ENCODE measurements at places on chromosomes 2 and 18.

GRCh38 chr18:49174478-49174877 is 223.7 kb upstream of the SMAD7 start:
- DNase-seq, result peak; percentile 76

DNA sequence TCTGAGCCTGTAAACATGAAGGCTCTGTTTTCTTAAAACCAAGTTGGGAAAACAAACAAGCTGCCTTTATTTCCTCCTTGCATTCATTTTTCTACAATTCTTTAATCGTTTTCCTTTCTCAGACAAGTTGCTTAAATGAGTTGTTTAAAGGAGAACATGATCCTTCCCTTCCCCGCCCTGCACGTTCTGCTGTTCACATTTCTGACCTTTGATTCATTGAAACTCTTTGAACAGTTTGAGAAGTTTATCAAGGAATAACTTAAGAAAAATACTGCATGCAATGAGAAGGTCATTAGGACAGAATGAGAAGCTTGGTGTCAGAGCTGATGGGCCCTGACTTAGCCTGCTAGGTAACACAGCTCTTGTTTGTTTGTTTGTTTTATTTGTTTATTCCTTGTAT is 181.6 kb downstream of the PARD3B start:
- no peak for DNase-seq

GRCh38 chr2:21480162-21480561 is 356.4 kb downstream of the TDRD15 start:
- no peak for DNase-seq

GRCh38 chr2:4553241-4553640 is 849.9 kb downstream of the DCDC2C start:
- DNase-seq, result no peak

DNA sequence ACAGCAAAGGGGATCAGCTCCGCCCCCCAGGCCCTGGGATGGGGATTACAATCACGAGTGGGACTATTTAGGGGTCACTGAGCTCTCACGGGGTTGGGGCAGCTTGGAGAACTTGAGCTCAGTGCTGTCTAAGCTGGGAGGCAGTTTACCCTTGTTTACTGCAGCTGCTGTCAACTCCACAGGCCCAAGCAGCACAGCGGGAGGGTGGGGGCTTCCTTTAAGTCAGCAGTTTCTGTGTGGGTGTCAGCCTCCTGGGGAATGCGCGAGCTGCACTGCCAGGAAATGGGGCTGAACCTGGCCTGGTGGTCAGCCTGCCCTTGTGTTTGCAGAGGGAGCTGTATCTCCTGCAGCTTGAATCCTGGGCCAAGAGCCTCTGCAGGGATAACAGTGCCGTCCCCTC is 29.8 kb downstream of the TOGARAM2 start:
- no peak for DNase-seq

- DNase-seq, result no peak
Measured at GRCh38 chr2:36704475-36705150, 8.1 kb downstream of the VIT start.

- no peak for DNase-seq
Measured at GRCh38 chr2:64328415-64328722, 125.6 kb upstream of the LGALSL start.

GRCh38 chr18:23105581-23106219 is 29.6 kb upstream of the CABLES1 start:
- DNase-seq, result no peak

DNA sequence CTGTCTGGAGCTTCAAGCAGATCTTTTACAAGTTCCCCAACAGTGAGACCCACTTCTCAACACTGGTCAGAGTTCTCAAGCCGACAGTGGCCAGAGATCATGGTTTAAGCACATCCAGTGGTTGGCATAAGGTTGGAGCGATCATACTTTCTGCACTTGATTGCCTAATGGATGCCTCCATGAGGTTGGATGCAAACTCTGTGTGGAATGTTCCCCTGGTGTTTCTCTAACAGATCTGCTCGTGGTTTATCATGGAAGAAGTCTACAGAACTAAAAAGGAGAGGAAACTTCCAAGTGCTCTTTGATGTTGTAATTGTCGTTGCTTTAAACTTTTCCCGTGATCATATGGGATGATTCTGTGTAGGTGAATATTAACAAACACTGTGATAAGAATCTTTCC is 60.7 kb downstream of the SH3RF3 start:
- no peak for DNase-seq

GRCh38 chr2:195313962-195314361 is 343.1 kb upstream of the SLC39A10 start:
- no peak for DNase-seq

DNA sequence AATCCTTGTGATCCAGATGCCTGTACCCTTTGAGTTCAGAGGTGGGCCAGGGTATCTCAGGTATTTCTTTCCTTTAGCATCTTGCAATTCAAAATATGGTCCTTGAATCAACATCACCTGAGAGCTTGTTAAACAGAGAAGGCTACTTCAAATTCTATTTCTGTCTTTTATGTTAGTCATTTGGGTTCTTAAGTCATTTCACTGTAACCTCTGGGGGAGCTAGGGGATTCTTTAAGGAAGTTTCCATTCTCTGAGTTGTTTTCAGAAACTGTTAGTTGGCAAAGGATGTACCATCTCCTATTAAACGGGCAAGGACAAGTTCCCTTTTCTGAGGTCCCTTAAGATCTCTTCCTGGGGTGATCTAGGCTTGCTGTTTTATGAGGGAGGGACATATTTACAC is 16.6 kb downstream of the CFLAR start:
- DNase-seq, result no peak

DNA sequence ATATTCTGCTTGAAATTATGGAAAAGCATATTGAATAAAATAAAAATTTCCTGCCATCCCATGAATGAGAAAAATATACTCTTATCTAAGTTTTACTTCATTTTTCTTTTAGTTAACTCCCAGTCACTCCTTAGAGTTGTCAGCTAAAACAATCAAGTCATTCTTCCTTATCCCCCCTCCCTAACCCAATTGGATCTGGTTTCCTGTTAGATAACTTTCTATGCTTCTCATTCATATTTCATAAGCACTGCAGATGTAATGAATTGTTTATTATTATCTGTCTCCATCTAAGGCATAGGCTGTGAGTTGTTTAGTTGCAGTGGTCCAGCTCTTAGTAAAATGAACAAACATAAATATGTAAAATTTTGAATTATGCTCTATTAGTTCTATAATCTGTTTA is 244.0 kb upstream of the GCFC2 start:
- DNase-seq, result no peak

DNA sequence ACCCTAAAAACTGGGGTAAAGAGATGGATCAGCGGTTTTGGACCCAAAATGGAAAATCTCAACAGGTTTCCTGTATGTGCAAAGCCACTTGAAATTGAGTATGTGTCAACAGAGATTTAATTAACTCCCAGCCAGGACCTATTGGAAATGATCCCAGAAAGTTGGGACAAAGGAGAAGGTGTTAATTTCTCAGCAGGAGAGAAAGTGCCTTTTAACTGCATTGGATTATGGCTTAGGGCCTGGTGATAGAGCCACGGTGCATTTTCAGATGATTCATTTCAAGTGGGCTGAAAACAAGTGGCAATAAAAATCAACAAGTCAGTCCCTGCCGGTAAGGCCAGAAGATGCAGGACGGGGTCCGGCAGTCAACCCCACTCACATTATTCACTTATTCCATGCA is 80.2 kb upstream of the BCL11A start:
- no peak for DNase-seq

- DNase-seq, result no peak
Measured at GRCh38 chr2:111523009-111523408, 361.0 kb downstream of the ANAPC1 start.

- DNase-seq, result peak; percentile 3
Measured at GRCh38 chr2:119914266-119914665, 98.6 kb upstream of the EPB41L5 start.

DNA sequence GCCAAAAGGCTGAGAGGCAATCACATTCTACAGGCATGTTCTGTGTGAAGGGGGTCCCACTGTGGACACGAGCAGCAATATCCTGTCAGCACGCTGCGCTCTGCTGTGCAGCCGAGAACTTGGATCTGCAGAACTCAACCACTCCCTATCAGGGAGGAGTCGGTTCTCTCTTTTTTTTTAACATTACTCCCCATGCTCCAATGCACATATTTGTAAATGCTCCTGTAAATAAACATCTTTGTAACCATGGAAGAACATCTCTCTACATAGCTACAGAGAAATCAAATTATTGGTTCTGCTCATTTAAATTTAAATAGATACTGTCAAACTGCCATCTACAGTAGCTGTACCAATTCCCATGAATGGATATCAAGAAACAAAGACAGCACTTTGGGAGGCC is 3.0 kb upstream of the ANKRD23 start:
- no peak for DNase-seq

DNA sequence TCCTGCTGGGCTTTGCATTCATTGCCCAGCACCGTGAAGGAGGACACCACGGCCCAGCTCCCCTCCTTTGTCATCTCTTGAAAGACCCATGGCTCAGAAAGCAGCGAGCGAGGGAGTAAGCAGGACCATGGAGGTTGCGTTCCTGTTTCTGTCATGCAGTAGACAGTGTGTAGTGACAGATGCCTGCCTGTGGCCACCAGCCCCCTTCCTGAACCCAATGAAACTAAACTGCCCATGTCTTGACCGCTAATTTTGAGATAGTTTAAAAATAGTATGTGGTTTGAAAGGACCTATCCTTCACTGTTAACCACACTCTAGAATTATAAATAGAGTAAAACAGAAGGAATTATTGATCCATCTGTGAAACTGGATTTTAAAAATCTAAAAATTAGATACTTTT is 88.2 kb downstream of the ASAP2 start:
- no peak for DNase-seq

- DNase-seq, result peak; percentile 62
Measured at GRCh38 chr18:48715711-48716361, 177.0 kb downstream of the CTIF start.

- no peak for DNase-seq
Measured at GRCh38 chr2:43228756-43229659, 2.6 kb upstream of the ZFP36L2 start.

GRCh38 chr2:143146815-143147530 is 17.8 kb downstream of the ARHGAP15 start:
- DNase-seq, result no peak

- DNase-seq, result no peak
Measured at GRCh38 chr2:34815052-34815741, 1216.1 kb upstream of the FAM98A start.

DNA sequence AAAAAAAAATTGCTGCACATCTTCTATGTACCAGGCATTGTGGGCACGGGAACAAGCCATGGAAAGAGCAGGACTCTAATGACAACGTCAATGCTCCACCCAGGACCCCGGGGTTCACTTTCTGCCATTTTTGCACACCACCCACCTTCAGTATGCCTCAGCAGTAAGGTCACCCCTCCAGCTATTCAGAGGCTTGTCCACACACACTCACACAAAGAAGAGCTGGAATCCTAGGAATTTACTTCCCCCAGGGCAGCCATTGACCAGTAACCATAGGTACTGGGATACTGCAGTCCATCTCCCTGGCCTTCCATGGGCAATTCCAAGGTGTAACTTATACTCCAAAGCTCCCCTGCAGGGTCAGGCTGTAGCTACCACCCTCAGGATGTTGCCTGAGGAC is 170.8 kb downstream of the SUCLG1 start:
- no peak for DNase-seq

- DNase-seq, result no peak
Measured at GRCh38 chr2:64720535-64721319, 67.0 kb upstream of the SERTAD2 start.

DNA sequence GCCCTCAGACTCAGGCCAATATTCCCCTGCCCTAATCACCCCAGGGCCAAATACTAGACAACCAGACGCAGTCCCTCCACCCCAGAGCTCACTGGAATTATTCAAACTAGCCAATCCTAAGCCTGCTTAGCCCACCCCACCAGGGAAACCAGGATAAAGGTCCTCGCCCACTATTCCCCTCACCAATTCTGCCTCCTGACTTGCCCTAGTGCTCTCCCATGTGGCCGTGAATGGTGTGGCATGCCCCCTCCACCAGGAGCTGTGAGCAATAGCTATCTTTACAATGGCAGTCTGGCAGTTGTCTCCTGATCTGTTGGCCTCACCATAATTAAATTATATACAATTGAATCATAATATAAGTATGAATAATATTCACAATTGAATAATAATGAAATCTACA is 42.3 kb downstream of the FAM124B start:
- DNase-seq, result no peak

DNA sequence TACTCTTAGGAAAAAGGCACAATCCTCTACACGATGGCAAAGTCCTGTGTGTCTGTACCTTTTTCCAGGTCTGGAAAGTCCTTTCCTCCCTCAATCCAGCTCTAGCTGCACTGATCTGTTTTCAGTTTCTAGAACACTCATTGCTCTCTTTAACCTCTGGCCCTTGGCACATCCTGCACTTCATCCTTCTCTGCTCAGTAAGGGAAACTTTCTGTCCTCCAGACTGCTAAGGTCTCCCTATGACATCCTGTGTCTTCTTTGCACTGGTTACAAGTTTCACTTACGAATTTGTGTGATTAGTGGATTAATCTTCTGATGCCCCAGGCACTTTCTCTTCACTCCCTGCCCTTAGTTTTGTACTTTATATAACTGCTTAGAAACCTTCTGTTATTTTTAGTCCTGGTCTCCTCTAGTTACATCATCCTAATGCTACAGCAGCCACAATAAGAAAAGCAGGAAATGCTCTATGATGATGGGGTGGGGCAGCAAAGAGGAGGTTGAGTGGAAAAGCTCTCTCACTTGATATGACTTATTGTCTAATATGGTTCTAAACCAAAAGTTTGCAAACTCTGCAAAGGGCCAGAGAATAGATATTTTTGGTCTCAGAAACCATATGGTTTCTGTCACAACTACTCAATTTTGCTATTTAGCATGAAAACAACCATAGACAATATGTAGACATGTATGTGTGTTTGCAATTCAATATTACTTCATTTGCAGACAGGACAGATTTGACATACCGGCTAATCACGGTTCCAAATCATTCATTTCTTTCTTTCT is 568.2 kb downstream of the THSD7B start:
- no peak for DNase-seq

GRCh38 chr2:6212491-6212890 is 520.3 kb downstream of the SOX11 start:
- DNase-seq, result no peak

GRCh38 chr18:10170375-10170774 is 256.6 kb downstream of the VAPA start:
- no peak for DNase-seq

GRCh38 chr2:105376010-105376409 is 22.8 kb downstream of the FHL2 start:
- DNase-seq, result no peak
